ENCODE measurements at places on chromosomes 1 and 21.

GRCh38 chr1:29397981-29398380 is 161.7 kb downstream of the PTPRU start:
- DNase-seq, result no peak

- peak; percentile 35 for DNase-seq
Observed at GRCh38 chr1:64745181-64745985, 508 bp downstream of the RAVER2 start.

DNA sequence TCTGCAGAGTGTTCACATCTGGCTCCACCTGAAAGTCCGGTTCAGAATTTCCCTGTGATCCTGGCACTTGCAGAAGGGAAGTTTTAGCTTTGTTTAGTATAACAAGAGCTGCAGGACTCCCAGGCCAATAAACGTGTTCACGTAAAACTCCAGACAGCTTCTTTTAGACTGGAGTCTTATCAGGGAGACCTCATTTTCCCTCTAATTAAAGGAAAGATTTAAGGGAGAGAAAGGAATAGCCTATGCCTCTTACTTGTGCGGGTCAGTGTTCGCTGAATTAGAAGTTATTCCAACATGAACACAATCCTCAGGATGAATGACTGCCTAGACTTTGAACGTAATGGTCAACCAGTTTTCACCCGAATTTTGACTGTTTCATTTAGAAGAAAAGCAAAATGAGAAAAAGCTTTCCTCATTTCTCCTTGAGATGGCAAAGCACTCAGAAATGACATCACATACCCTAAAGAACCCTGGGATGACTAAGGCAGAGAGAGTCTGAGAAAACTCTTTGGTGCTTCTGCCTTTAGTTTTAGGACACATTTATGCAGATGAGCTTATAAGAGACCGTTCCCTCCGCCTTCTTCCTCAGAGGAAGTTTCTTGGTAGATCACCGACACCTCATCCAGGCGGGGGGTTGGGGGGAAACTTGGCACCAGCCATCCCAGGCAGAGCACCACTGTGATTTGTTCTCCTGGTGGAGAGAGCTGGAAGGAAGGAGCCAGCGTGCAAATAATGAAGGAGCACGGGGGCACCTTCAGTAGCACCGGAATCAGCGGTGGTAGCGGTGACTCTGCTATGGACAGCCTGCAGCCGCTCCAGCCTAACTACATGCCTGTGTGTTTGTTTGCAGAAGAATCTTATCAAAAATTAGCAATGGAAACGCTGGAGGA is 202.1 kb upstream of the SGIP1 start:
- DNase-seq, result peak; percentile 34

GRCh38 chr1:184068354-184068753 is 16.8 kb downstream of the TSEN15 start:
- no peak for DNase-seq

GRCh38 chr21:22754746-22755145 is 1756.5 kb downstream of the NCAM2 start:
- DNase-seq, result no peak
